Right lung (tissue), 10 donors: ENCODE measurements at places on chromosomes 7 and 10. TPM values are rescaled to one million over a fixed set of nuclear protein-coding genes. Genes with fewer than 3 reads are reported as not detected.

DNA sequence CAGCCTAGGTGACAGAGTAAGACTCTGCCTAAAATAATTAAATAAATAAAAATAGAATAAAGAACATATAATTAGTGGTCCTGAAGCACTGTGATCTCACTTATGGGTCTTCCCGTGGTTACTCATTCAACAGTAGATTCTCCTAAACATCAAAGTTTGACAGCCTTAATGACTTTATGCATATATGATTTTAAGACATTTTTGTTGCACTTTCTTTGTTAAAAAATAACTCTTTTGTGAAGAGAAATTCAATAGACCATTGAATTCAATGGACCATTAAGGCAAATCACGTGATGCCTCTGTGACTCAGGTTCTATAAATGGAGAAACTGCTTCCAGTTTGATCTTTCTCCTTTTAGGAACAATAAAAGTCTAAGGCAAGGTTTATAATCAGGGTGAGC lies 59.6 kb downstream of the ATOH7 start:
- DNase-seq, result no peak

DNA sequence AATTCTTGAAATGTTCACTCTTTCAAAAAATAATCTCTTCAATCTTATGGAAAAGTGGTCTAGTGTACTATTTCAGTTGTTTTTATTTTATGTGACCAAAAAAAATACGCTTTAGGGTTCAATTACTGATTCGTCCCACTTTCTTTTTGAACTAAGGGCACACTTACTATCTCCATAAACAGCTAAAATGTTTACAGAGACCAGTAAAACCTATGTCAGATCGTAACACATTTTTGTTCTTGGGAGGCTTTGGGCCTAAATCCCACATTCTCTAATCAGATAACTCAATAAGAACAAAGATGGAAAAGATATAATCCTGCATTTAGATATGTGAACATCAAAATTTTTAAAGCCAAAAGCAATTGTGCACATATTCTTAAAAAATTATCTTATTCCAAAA lies 29.8 kb upstream of the EPC1 start:
- peak; percentile 34 for DNase-seq

GRCh38 chr7:126689037-126689436 lies 563.7 kb downstream of the GRM8 start:
- DNase-seq, result no peak

- no peak for DNase-seq
These were observed 32.3 kb downstream of the ATRNL1 start for GRCh38 chr10:115125505-115125904.

DNA sequence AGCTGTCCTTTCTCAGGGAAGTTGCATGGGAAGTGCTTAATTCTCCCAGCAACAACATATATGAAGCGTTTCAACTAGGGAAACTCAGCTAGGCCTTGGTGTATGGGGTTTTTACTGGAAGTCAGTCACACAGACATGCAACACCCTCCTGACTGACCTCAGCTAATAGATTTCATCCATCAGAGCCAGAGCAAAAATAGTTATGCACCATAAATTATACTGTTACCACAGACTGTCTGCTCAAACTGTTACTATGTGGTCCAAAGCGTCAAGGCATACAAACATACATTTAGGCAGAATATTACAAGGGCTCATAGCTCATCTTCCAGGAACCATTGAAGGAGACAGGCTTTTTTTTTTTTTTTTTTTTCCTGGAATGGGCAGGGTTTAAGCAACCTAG lies 417.9 kb downstream of the ANKRD7 start:
- DNase-seq, result no peak

GRCh38 chr7:141369422-141369821 lies 181.8 kb upstream of the AGK start:
- no peak for DNase-seq

LRRC27 gene
- 27.1 TPM for polyA plus RNA-seq

- no peak for DNase-seq
These were observed 162.7 kb downstream of the CDCA7L start for GRCh38 chr7:21782996-21783395.
